ENCODE measurements at places on chromosomes 6 and 20. TPM values are rescaled to one million over a fixed set of nuclear protein-coding genes. Genes with fewer than 3 reads are reported as not detected.

The SOX18 gene
- total RNA-seq, result not detected

The SLC24A3 gene
- not detected for total RNA-seq

The EYS gene
- total RNA-seq, result 0.13 TPM

The F13A1 gene
- not detected for total RNA-seq

The OR2H1 gene
- total RNA-seq, result not detected

The EBF4 gene
- total RNA-seq, result 0.23 TPM

The ABHD16A gene
- total RNA-seq, result 37.9 TPM

GRCh38 chr6:169794317-169795055 is 43.1 kb downstream of the ERMARD start:
- no peak for DNase-seq

- DNase-seq, result no peak
Measured at GRCh38 chr6:110529355-110529754, 52.9 kb upstream of the SLC22A16 start.

- DNase-seq, result no peak
Measured at GRCh38 chr6:68252632-68253031, 382.4 kb upstream of the ADGRB3 start.

DNA sequence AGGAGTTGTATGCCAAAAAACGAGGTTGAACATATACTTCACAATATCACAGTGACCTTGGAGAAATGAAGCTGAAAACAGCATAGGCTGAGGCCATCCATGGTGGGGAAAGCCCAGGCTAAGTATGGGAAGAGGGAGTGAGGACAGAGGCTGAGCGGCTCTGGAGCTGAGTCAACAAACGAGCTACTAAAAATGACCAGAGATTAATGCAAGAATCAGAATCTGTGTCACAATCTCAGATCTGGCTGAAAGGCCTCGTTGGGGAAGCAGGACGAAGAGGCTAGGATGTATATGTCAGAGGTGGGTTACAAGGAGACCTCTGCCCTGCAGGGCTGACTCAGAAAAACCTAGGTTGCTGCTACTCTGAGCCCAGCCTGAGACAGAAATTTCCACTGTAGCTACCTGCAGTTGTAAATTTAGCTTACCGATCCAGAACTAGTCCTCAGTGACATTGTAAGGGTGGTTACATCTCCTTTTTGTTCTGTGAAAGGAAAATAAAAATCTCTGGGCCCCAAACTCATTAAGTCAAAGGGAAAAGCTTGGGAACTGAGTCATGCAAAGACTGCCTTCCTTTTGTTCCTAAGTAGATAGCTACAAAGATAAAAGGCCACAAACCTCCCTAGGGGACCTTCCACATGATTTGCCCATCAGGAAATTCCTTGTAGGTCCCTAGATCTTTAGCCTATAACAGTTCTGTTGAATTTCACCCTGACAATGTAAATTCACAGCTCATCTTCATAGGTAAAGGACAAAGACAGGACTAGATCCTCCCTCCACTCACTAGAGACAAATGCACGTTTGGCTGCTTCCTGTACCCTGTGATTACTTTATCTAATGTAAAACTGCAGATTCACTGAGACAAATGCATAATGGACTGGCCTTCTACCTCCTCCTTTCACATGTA is 8.5 kb upstream of the TUBB2A start:
- DNase-seq, result peak; percentile 29

DNA sequence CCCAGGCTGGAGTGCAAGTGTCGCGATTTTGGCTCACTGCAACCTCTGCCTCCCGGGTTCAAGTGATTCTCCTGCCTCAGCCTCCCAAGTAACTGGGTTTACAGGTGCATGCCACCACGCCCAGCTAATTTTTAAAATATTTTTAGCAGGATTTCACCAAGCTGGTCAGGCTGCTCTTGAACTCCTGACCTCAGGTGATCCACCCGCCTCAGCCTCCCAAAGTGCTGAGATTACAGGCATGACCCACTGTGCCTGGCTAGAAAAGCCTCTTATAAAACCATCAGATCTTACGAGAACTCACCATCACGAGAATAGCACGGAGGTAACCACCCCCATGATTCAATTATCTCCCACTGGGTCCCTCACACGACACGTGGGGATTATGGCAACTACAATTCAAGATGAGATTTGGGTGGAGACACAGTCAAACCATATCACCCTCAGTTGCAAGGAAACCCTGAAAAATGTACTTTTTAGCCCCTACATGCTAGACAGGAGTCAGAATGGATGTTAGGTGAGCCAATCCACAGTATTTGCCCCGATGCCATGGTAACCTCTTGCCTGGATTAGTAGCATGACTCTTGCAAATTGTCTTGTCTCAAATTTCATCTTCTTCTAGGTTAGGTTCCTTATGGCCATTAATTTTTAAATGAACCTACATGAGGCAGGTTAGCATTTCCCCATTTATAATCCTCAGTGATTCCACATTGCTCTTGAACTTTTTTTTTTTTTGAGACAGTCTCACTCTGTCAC is 17.1 kb upstream of the SASH1 start:
- DNase-seq, result no peak

GRCh38 chr6:131258816-131259476 is 123.7 kb downstream of the AKAP7 start:
- DNase-seq, result peak; percentile 64

- DNase-seq, result no peak
Measured at GRCh38 chr6:36752886-36753506, 55.4 kb downstream of the RAB44 start.
